ENCODE measurements at places on chromosomes 2 and 18. TPM values are rescaled to one million over a fixed set of nuclear protein-coding genes. Genes with fewer than 3 reads are reported as not detected.

DNA sequence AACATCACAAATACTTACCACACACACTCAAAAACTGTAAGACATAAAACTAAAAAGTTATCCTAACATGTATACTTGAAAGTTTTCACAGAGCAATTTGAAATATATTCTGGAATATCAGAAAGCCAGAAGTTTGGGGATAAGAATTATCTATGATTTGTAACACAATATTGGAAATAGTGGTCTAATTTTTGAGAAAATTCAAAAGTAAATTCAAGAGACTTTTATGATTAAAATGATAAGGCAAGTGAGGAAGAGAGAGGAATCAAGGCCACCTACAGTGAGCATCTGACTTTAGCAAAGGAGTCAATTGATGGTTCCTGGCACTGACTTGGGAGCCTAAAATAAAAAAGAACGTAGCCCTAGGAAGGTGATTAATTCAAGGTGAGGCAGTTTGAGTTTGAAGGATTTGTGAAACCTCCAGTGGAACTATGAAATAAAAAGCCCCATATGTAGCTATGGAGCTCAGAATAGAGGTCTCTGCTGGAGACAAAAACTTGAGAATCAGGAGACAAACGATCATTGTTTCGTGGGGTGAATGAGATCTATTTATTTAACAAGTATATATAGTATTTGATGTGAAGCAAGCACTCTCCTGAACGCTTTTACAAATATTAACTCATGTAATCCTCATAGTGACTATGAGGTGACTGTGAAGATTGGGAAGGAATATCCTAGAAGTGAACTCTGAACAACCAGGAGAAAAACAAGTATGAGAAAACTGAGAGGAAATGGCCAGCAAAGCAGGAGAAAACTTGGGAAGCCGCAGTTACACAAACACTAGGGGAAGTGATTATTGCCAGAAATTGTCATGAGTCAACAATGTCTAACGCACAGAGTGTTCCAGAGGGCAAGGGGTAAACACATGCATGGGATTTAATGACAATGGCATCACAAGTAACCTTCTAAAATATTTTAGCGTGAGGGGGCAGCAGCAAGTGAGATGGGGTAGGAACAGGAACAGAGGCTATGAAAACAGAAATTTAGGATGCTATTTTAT, 12.8 kb downstream of the TFPI start:
- peak; percentile 29 for DNase-seq

- no peak for DNase-seq
Measured at GRCh38 chr2:187372213-187372612, 75.8 kb downstream of the CALCRL start.

Gene CACNB4
- 1.8 TPM for total RNA-seq

DNA sequence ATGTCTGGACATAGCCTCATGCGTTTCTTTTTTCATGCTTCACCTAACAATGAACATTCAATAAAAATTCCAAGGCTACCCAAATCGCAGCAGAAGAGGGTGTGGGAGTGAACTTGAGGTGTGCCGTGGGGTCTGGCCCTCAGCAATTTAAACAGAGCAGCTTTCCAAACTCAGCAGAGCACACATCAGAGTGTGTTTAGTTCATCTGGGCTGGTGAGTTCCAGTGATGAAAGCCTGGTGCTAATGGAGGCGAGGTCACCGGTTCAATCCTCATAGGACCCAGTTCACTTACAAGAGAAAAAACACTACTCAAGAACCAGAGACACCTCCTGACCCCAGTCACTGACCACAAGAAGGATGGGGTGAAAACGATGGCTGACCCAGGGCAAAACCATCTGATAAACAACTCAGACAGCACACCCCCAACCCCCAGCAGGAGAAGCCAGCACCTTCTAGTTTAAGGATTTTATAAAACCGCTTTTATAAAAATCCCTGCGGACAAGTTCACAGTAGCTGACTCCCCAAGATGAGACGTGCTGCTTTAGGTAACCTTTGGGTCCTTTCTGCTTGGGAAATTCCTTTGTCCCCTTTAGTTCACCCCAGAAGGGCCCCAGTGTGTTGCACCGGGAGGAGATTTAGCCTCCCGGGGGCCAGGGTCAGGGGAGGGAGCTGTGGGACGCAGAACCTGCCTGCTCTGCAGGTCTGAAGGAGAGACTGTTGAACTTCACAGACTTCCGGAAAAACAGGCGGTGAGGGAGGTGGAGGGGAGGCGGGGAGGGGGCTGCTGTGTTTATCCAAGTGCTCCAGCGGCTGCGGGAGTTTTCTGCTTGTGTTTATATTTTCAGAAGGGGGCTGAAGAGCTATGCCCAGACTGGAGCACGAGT, 152.7 kb upstream of the SOX11 start:
- DNase-seq: no peak

DNA sequence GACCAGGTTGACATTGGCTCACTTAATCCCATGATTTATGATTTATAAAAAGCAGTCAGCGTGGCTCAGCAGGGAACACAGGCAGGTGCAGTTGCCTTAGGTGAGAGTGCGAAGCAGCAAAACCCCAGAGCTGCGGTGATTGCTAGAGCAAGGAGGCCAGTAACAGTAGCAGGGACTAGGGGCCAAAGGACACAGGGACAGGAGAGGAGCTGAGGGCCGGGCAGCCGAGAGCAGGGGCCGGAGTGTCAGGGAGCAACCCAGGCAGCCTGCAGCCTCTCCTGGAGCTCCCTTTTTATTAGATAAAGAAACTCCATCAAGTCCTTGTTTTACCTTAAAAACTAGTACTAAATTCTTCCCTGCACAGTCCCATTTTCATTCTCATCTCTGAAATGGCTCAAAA, 4.3 kb downstream of the MC2R start:
- no peak for DNase-seq

DNA sequence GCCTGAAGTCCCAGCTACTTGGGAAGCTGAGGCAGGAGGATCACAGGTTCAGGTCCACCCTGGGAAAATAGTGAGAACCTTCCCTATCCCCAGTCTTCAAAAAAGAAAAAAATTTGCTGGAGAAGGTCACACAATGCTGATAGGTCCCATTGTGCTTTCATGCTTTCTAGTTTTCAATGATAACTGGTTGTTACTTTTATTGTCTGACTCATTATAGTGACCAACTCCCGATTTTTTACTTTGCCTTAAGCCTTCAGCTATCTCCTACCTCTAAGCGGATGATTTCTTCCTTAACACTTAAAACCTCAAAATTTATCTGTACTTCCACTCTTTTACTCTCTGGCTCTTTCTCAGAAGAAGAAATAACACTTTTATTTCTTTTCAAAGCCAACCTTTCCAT, 17.3 kb downstream of the MSH2 start:
- DNase-seq: no peak

GRCh38 chr2:40439473-40439872, 12.4 kb downstream of the SLC8A1 start:
- no peak for DNase-seq
